Esophagus squamous epithelium (tissue), 5 donors: ENCODE measurements at places on chromosomes 4 and X. TPM values are rescaled to one million over a fixed set of nuclear protein-coding genes. Genes with fewer than 3 reads are reported as not detected.

The RTL9 gene
- not detected for total RNA-seq

The AR gene
- total RNA-seq = 0.53 TPM

GRCh38 chrX:9108054-9108453 is 74.1 kb upstream of the FAM9B start:
- no peak for DNase-seq

DNA sequence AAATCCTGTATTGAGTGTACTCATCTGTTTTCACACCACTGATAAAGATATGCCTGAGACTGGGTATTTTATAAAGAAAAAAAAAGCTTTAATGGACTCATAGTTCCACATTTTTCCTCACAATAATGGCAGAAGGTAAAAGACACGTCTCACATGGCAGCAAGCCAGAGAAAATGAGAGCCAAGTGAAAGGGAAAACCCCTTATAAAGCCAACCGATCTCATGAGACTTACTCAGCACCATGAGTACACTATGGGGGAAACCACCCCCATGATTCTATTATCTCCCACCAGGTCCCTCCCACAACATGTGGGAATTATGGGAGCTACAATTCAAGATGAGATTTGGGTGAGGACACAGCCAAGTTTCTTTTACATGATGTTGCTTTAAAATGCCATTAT is 171.9 kb downstream of the GALNTL6 start:
- no peak for DNase-seq

- no peak for DNase-seq
These were observed 21.4 kb downstream of the REELD1 start for GRCh38 chr4:146235654-146236177.

DNA sequence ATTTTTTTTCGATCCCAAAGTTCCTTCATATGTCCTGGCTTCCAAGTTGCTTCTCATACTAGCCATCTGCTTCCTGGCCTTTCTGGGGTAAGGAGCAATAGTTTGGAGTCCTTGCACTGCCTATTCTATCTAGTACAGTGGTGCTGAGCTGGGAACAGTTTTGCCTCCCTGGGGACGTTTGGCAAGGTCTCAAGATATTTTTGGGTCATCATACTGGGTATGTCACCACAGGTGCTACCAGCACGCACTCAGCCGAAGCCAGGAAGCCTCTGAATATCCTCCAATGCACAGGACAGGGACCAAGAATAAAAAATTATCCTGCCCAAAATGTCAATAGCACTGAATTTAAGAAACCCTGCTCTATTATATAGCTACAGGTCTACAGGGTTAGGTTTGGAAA is 35.4 kb upstream of the TMSB15B start:
- DNase-seq = no peak

GRCh38 chr4:67167849-67168248 is 377.5 kb downstream of the CENPC start:
- DNase-seq = no peak

GRCh38 chr4:139863531-139863930 is 197.9 kb downstream of the MGST2 start:
- DNase-seq = no peak

- no peak for DNase-seq
These were observed at the start of gene NAP1L3 for GRCh38 chrX:93673056-93673868. Gene NAP1L3, minus strand, starts transcription at chrX:93673578. Its CDS starts 274 bp downstream, at chrX:93673304.

- no peak for DNase-seq
These were observed 133.6 kb downstream of the CPE start for GRCh38 chr4:165512424-165512823.
